ENCODE measurements at places on chromosomes 1 and 21. TPM values are rescaled to one million over a fixed set of nuclear protein-coding genes. Genes with fewer than 3 reads are reported as not detected.

DISP3 gene
- under 0.01 TPM for total RNA-seq

NOTCH2NLA gene
- total RNA-seq, result 150 TPM

DNA sequence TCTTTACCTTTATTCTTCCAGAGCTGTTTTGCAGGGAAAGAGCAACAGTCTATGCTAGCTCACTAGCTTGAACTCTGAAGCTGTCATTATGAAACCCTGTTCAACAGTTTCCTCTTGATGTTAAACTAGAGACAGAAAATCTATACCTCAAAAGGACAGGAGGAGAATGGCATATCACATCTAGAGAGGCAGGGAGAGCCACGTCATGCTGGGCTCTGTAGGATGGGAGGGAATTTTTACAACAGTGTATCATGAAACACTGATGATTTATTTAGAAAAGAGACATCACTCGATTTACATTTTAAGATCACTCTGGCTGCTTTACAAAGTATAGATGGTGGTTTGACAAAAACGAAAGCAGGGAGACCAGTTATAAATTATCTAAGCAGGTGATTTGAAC lies 224.9 kb upstream of the COA6 start:
- no peaks in the 10 kb centered on the region for H3K36me3 ChIP-seq
- no peak overlapping the region for H3K27ac ChIP-seq
- H3K4me3 ChIP-seq, result no peak overlapping the region
- no peaks in the 10 kb centered on the region for H3K4me1 ChIP-seq

GRCh38 chr1:184753117-184753516 lies 1.5 kb downstream of the EDEM3 start:
- DNase-seq, result no peak
- H3K27me3 ChIP-seq, result no peaks in the 10 kb centered on the region
- H3K4me3 ChIP-seq, result peak overlapping the region; percentile 91

DNA sequence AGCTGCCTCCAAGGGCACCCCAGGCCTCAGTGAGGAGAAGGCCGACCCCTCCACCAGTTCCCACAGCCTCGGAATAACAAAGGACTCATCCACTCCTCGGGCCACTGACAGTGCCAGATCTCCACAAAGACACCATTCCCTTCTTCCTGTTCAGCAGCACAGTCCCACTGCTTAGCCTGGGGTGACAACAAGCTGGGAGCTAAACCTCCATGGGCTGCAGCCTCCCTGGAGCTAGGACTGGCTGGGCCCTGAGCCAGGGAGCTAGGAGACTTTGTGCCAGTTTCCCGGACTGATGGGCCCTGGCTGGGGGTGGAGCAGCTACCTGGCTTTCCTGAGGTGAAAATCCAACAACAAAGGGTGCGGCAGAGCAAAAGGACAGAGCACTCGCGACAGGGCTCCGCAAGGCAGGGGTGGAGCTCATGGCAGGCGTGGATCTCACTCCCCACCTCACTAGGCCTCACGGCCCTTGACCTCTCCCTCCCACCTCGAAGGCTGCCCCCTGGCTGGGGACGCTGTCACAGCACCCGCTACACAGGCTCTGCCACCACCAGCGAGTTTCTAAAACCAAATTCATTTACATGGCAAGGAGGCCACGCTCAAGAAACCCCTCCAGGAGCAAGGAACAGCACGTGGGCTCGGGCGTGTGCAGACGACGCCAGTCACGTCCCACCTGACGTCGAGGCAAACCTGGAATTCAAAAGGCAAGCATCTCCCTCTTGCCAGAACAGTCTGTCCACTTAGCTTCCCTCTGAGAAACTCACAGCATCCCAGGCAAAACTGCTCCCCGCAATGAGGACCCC lies 13.8 kb downstream of the SLC35E2B start:
- H3K4me1 ChIP-seq, result peaks cover 2% of the 10 kb centered on the region
- H3K36me3 ChIP-seq, result peaks cover 4% of the 10 kb centered on the region
- H3K27ac ChIP-seq, result no peak overlapping the region
- DNase-seq, result no peak

DNA sequence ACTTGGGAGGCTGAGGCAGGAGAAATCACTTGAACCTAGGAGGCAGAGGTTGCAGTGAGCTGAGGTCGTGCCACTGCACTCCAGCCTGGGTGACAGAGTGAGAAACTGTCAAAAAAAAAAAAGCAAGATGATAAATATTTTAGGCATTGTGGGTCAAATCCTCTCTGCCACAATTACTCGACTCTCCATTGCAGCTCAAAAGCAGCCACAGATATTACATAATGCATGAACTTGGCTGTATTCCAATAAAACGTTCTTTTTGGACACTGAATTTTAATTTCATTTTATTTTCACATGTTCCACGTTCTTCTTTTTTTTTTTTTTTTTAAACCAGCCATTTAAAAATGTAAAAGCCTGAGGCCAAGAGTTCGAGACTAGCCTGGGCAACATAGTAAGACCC lies 69.4 kb downstream of the TCP10L start:
- H3K4me1 ChIP-seq, result peaks cover 3% of the 10 kb centered on the region
- no peak overlapping the region for H3K4me3 ChIP-seq
- DNase-seq, result peak; percentile 42
- H3K27ac ChIP-seq, result peak overlapping the region; percentile 84
- no peaks in the 10 kb centered on the region for H3K27me3 ChIP-seq

- no peak overlapping the region for H3K4me3 ChIP-seq
- no peak for DNase-seq
- no peak overlapping the region for H3K27ac ChIP-seq
Observed at GRCh38 chr1:100382657-100383056, 30.4 kb downstream of the CDC14A start.

GRCh38 chr1:22502202-22502601 lies 50.6 kb downstream of the ZBTB40 start:
- H3K27ac ChIP-seq, result no peak overlapping the region
- H3K4me3 ChIP-seq, result no peak overlapping the region
- no peak for DNase-seq
- peaks cover 2% of the 10 kb centered on the region for H3K36me3 ChIP-seq
- peaks cover 5% of the 10 kb centered on the region for H3K4me1 ChIP-seq

- DNase-seq, result peak; percentile 59
- H3K4me1 ChIP-seq, result no peaks in the 10 kb centered on the region
- peak within 1 kb of the TSS; percentile 44 for H3K4me3 ChIP-seq
- no peaks in the 10 kb centered on the region for H3K36me3 ChIP-seq
- no peak within 1 kb of the TSS for H3K27ac ChIP-seq
Observed at GRCh38 chr1:110150330-110151174, at the start of gene SLC6A17. Gene SLC6A17, plus strand, starts transcription at chr1:110150494. Its CDS starts 16,436 bp downstream, at chr1:110166930.
